ENCODE measurements at places on chromosomes 7 and 10.

DNA sequence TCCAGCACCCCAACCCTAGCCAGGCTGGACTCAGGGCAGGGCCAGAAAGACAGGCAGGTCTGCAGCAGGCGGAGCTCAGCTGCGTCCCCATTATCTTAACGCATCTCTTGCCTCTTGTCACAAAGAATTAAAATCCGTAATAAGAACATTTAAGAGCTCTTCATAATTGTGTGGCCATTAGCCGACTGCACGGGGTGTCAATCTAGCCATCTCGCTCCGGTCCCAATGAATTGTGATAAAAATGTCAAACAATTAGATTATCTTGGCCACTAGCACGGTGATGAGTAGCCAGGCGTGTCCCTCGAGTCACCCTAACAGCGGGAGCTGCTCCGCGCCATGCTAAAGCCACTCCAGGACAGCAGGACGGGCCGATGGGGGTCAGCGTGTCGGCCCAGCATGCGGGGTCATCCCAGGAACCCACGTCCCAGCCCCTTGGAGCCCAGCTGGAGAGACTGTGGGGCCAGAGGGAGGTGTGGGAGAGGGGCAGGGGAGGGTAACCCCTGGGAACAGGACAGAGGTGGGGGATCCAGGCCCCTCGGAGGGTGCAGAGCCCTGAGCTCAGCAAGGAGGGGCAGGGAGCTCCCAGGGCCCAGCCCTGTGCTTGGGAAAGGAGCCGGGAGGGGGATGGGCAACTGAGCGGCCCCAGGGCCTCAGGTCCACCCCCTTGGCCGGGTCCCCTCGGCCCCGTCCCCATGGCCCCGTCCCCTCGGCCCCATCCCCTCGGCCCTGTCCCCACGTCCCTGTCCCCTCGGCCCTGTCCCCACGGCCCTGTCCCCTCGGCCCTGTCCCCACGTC lies 17.7 kb upstream of the NKX6-2 start:
- DNase-seq: no peak

DNA sequence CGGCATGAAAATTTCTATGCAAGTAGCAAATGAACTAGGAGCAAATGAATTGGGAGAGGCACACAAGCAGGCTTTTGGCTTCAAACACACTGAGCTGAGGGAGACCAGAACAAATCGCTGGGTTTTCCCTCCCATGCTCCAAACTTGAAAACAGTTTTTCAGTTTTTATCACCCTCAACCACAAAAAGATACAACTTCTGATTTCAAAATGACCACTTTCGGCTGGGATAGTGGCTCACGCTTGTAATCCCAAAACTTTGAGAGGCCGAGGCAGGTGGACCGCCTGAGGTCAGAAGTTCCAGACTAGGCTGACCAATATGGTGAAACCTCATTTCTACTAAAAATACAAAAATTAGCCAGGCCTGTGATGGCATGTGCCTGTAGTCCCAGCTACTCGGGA lies 9.0 kb upstream of the CHUK start:
- DNase-seq: no peak

DNA sequence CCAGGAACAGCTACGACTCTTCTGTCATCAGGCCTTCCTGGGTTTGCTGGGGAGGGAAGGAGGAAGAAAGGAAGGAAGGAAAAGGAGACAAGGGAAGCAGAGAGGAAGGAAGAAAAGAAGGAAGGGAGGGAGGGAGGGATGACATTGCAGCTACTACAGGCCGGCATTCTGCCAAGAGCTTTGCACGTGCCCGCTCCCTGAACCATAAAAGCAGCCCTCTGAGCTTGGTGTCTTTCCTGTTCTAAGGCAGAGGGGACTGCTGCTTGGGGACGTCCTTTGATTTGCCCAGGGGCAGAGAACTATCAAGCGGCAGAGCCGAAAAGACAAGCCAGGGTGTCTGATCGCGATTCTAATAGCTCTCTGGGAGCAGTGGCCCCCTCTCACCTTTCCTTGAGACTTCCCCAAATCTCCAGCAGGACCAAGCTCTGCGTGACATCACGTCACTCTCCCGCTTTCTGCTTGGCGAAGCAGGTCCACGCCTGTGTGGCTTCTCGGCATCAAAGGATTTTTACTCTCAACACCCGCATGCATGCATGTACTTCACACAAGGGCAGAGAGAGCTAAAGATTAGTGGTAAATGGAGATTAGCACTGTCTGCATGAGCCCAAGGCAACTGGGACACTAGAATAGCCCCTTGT lies 167.8 kb upstream of the AUTS2 start:
- no peak for DNase-seq

GRCh38 chr10:3897156-3897555 lies 112.1 kb upstream of the KLF6 start:
- no peak for DNase-seq

GRCh38 chr7:149021725-149022062 lies 6.6 kb downstream of the PDIA4 start:
- DNase-seq: no peak

DNA sequence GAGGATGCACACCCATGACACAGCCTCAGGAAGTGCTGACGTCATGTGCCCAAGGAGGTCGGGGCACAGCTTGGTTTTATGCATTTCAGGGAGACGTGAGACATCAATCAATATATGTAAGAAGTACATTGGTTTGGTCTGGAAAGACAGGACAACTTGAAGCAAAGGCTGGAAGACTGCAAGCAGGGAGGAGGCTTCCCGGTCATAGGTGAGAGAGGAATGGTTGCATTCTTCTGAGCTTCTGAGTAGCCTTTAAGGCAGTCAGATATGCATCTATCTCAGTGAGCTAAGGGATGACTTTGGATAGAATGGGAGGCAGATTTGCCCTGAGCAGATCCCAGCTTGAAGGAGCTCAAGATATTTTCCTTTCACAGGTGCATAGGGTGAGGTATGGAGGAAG lies 349.5 kb downstream of the TYW1 start:
- no peak for DNase-seq

DNA sequence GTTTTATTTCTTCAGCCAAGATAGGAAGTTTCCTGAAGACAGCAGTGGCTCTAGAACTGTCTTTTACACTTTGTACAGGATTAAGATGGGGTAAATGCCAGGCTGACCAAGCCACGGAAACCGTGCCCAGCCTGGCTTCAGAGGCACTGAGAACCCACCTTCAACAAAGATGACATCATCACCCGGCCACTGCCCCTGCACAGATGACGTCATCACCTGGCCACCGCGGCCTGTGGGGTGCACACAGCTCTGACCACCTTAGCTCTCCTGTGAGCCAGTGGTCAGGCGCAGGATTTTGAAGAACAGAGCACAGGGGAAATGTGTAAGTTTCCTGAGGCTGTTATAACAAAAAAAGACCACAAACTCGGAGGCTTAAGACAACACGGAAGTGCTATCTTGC lies 486.4 kb upstream of the MKI67 start:
- no peak for DNase-seq

DNA sequence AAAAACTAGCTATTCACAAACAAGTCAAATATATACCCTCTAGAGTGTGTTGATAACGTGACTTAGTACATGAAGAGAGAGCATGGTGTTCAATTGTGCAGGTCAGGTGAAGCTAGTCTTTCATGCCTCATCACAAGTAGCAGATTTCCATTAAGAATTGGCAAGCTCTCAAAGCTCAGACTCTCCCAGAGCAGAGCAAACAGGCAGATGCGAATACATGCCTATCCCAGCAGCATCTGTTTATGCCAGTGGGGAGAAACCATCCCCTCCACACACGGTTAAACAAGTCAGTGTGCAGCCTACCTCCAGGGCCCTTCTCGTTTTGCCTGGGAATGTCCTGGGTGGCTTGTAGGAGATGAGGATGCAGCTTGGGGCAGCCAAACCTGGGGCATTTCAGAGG lies 532.5 kb upstream of the C7orf33 start:
- DNase-seq: no peak

DNA sequence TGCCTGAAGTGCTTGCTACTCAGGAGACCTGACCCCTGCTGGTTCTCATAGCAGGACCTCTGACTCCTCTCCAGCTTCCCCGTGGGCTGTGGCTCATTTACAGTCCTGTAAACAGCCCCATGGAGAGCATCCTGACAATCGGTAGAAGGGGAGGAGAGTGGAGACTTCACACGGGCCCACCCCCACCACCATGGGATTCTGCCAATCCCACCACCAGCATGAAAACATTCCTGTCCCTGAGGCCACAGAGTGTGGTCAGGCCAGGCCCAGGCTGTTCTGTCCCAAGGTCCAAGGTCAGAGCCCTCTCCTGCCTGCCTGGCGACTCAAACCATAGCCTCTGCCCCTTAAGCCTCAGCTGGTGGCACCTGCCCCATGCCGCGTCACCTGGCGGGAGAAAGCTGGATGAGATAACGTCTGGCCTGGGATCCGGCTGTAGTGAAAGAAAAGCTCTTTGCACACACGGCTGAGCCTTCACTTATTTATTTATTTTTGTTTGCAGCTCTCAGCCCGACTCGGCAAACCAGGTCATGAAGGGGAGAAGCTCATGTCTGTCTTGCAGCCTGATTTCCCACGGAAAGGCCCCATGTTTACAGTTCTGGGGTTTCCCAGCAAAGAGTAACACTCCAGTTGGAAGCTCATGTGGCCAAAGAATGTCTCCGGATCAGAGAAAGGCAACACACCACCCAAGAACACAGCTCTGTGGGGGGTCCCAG lies 293.6 kb upstream of the ZMIZ1 start:
- no peak for DNase-seq

DNA sequence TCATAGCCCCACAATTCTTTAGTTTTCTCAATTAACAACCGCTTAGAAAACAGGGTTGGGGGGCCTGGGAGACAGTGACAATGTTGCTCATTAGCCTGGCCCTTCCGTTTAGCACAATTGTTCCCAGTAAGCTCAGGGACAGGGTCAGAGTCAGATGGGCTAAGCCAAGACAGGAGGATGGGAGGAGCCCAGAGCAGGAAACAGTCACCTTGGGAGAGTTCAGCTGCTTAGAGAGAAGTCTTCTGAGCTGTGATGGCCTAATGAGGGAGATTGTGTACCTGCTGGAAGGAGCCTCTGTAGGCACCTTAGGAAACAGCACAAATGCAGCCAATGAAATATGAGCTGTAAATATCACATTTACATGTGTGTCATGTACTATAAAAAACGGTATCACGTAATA lies 35.9 kb downstream of the SVOPL start:
- DNase-seq: no peak

DNA sequence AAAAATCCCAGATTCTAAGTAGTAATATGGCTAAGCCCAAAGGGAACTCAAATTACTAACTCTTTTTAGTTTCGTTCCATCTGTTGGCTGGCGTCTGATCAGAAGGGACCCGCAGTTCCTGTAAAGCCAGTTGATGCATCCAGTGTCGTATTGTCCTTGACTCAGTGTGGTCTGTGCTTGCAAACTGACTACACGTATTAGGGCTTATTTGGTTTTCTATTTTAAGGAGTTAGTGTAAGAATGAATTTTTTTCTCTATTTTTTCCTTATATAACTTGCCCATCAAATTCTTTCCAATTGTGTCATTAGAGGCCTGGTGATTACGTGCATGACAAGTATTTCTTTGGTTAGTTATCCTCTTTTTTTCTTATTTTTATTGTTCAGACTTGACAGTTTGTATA lies 9.7 kb downstream of the ABCA13 start:
- DNase-seq: no peak

GRCh38 chr7:34497153-34497777 lies 160.8 kb upstream of the NPSR1 start:
- no peak for DNase-seq

DNA sequence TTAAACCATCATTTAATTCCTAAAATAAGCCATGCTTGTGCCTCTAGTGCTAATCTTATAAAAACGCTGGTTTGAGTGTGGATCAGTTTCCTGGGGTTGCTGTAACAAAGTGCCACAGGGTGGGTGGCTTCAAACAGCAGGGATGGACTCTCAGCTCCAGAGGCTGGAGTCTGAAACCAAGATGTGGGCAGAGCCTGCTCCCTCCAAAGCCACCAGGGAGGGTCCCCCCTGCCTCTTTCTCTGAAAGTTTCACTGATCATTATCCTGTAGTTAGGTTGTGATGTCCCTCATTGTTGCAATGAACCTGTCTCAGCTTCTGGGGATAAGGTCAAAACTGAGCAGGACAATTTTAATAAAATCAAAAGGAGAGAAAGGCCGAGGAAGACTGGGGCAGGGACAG lies 251.9 kb upstream of the TCERG1L start:
- peak; percentile 36 for DNase-seq

DNA sequence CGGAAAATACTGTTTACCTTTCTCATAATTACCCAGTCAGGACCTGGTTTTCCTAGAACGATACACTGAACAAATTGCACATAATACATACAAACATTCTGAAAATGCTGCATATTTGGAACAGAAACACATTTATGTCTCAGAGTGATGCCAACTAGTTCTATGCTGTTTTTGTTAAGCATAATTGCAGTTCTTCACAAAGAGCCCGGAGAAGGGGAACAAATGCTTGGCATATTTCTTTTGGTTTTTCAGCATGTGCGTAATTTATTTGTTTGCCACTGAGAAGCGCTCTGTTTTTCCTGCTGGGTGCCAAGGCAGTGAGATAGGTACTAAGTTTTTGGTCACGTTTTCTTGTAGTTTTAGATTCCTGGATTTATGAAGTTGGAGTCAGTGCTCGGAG lies 181.0 kb upstream of the MDFIC start:
- DNase-seq: no peak

GRCh38 chr7:1539882-1540775 lies 9.6 kb downstream of the MAFK start:
- no peak for DNase-seq

DNA sequence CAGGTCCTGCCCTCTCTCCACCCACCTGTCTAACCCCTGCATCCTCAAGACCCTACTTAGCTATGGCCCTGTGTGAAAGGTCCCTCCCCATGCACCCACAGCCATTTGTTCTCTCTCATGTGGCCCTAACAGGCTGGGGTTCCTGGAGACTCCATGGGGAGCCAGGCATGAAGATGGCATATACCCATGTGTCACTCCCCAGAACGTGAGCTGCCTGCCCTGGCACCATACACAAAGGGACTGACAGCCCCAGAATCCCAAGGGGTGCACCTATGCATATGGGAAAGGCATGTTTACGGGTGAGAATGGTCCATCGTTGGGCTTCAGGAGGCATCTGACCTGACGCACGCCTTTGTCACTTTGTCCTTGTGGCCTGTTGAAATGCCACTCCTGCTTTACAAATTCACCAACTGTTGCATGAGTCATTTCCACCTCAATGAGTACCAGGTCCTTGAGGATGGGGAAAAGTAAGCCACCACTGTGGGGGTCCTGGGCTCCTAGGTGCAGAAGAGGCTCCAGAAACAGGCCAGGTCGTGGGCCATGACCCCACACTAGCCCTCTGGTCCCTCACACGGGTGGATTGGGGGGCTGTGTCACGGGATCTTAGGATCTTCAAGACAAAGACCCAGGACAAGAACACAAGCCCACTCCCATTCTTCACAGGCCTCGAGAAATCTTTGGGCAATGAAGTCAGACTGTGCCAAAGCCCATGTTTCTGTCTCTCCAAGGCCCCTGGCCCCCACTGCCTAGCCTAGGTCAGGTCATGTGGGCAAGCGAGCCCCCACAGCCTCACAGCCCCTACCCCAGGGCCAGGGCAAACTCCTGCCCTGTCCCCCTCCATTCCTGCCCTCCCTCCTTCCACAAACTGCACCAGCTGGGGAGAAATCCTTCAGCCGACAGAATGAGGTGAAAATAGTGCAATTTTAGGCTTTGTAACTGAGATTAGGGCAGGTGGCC lies 8.6 kb downstream of the GPRIN2 start:
- DNase-seq: peak; percentile 65
